ENCODE measurements at places on chromosomes 5 and 9.

GRCh38 chr5:10934783-10935355, 173.8 kb upstream of the DAP start:
- no peak for DNase-seq

DNA sequence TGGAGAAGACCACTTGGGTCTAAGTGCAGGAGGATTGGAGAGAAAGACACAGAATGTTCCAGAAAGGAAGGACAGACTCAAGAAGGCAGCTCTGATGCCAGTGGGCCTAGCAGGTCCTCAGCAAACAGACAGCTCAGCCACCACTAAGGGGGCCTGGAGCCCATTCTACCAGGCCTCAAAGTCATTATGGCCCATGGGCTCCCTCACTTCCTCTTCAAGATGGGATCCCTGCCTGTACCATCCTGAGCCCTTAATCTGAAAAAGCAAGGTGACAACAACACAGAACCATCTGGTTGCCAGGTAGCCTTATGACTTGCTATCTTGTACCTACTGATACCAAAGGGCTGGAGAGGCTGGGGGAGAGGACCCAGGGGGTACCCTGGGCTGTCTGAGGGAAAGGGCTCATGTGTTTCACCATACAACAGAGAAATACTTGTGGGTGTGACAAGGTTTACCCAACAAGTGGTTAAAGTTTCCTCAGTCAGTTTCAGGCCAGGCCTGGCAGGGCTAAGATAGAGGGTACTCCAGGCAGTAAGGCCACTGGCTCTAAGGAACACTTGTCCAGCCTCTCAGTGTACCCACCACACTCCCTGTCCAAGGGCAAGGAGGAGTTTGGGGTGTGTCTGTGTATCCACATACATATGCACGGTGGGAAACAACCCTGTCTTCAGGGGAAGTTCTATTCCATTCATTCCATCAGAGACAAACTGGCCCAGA, 30.7 kb downstream of the TCF7 start:
- no peak for DNase-seq

- DNase-seq, result no peak
Observed at GRCh38 chr5:111494355-111494999, 17.9 kb downstream of the STARD4 start.

DNA sequence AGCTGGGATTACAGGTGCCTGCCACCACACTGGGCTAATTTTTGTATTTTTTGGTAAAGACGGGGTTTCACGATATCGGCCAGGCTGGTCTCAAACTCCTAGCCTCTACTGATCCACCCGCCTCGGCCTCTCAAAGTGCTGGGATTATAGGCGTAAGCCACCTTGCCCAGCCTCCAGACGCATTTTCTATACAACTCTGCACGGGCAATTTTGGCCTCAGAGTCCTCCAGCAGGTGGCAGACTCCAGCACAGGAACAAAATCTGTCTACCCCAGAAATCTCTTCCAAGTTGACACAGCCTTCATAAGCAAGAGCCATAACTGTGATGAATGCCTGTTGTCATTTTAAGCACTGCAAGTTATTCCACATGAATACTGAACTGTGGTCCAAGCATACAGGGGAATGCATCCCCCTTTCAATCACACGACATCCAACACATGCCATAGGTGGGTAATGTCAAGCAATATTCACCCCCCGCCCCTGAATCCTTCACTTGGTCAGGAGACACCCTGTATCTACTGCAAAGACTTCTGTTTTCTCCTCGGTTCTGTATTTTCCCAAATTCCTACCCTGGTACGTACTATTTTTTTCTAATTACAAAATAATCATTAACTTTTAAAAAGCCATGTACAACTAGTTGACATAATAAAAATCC, 50.8 kb downstream of the ALDH7A1 start:
- DNase-seq, result no peak

GRCh38 chr5:170372971-170373370, 16.2 kb downstream of the KCNMB1 start:
- DNase-seq, result no peak

DNA sequence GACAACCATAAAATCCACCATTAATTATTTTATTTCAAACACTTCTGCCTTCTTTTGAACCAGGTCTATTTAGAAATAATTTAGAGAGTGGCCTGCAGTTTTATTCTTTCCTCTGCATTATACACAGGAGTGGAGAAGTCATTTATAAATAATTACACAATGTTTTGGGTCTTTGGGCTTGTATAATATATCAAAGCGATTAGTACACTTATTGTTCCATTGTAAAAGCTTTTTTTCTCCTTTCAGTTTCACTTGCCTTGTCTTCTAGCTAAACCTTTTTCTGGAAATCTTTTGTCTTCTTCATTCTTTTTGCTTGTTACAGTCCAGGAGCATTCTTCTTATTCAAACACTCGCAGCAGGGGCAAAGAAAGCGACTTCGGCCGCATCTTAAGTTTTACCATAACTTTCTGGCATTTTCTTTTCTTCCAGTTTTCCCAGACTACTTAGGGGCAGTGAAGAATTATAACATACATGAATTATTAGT, 7.3 kb upstream of the NEUROG1 start:
- DNase-seq, result no peak

DNA sequence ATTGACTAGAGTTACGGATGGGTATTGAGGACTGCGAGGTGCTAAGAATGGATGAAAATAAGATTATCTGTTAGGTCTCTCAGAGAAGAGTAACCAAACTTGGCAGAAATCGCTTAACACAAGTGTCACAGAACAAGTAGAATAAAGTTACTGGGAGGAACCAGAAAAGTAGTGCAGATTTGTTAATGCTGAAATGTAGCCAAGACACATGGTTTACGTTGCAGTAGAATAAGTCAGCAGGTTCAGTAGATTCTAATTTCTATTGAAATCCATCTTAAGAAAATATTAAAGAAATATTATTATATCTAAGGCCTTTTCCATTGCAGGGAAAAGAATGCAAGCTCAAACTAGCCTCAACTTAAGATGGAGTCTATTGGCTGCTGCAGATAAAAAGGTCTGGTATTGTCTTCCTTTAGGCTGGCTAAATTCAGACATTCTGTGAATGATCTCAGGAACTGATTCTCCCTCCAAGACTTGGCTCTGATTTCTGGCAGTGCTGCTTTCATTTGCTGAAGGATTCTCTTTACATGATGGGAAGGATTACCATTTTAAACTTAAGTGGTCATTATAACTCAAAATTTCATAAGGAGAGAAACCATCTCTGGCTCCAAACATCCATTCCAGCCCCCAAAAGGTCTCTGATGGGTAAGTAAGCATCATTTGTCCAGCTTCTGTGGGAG, 314.9 kb downstream of the MARCHF11 start:
- DNase-seq, result no peak
